Activated T-cell treated with anti-CD3 and anti-CD28 coated beads, Interleukin-2, amount 50 U/mL, for 1 hour (primary cell): ENCODE measurements at places on chromosomes 12 and 14.
A peak's percentile ranks its signal among the peaks of the same experiment; 100 is the strongest.

- no peak for DNase-seq
These were observed 36.5 kb upstream of the DYNC1H1 start for GRCh38 chr14:101927859-101928258.

DNA sequence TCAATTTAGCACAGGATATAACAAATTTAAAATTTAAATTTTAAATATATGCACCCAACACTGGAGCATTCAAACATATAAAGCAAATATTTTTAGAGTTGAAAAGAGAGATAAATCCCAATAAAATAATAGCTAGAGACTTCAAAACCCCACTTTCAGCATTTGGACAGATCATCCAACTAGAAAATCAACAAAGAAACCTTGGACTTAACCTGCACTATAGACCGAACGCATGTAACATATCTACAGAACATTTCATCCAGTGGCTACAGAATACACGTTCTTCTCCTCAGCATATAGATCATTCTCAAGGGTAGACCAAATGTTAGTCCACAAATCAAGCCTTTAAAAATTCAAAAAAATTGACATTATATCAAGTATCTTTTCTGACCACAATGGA lies 64.0 kb downstream of the SPTSSA start:
- DNase-seq, result no peak

DNA sequence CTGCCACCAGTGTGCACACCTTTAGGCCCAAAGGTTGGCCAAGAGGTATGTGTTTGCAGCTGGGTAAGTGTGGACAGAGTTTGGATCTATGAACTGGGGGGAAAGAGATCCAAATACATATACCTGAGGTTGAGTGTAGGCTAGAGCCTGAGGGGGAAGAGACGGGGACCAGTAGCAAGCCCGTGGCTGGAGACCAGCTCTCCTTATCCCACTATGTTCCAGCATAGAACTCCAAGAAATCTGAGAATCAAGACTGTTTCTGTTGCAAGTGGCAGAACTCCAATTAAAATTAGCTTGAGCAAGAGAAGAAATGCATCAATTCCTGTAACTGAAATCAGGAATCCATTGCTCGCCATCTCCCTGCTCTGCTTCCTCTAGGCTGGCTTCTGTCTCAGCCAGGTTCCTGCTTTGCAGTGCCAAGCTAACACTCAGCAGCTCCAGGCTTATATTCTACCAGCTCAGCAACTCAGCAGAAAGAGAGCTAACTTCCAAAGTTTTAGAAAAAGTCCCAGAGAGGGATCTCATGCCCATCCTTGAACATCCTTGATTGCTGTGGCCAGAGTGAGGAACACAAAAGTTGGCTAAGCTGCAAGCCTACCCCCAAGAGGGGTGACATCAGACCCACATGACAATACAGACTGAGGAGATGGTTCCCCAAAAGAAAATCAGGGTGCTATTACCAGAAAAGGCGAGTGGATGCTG lies 1.5 kb upstream of the PCK2 start:
- DNase-seq, result no peak

DNA sequence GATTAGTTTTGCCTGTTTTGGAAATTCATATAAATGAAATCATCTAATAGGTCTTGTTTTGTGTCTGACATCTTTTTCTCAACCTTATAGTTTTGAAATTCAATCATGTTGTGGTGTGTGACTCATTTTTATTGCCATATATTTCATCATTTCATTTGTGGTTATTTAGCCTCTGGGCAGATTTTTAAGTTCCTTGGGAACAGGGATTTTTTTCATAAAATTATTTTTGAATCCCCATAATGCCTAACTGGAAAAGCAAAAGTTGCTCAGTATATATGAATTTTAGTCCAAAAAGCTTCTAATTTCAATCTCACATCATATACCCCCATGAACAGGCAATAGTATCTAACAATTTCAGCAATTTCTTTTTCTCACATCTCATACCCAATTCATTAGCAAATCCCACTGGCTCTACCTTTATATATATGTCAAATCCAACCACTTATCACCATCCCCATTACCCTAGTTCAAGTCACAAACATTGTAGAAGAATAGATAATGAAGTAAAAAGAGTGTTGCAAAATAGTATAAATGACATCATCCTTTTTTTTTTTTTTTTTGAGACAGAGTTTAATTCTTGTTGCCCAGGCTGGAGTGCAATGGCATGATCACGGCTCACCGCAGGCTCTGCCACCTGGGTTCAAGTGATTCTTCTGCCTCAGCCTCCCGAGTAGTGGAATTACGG lies 2.6 kb upstream of the OR6J1 start:
- no peak for DNase-seq

DNA sequence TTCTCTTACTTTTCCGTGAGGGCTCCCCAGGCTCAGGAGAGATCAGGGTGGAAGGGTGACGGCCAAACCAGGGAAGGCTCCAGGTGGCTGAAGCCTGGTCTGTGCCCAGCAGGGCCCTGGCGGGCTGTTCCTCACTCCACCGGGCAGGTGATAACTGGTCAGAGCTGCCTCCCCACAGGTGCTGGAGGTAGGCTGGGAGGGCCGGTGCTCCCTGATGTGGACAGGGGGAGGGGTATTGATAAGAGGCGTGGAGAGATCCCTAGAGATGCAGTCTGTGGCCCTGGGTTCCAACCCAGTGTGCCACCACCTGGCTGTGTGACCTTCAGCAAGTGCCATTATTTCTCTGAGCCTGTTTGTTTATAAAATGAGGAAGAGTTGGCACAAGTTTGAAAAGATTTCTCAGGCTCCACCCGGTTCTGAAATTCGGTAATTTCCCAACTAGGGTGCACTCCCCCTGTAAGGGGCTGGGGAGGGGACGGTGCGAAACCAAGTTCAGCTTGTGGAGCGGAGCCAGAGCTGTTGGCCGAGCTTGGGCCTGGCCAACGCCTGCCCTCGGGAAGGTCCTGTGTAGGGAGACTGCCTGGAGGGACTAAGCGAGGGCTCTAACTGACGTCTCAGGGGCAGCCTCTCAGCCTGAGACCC lies 1.0 kb upstream of the NR4A1 start:
- DNase-seq, result no peak

GRCh38 chr14:68950111-68950510 lies 29.0 kb downstream of the ACTN1 start:
- DNase-seq, result no peak

DNA sequence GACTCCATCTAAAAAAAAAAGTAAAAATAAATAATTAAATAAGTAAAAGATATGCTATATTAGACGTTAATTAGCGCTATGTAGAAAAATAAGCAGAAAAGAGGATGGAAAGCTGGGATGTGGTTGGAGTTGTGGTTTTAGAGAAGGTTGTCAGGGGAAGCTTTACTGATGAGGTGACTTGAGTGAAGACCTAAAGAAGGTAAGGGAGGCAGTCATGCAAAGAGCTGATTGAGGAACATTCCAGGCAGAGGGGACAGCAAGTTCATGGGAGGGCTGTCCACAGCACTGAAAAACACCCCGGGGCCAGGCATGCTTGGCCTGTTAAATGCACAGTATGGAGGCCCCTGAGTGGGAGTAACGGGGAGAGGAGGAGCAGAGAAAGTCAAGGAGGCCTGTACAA lies 15.7 kb downstream of the SMAGP start:
- DNase-seq, result no peak

DNA sequence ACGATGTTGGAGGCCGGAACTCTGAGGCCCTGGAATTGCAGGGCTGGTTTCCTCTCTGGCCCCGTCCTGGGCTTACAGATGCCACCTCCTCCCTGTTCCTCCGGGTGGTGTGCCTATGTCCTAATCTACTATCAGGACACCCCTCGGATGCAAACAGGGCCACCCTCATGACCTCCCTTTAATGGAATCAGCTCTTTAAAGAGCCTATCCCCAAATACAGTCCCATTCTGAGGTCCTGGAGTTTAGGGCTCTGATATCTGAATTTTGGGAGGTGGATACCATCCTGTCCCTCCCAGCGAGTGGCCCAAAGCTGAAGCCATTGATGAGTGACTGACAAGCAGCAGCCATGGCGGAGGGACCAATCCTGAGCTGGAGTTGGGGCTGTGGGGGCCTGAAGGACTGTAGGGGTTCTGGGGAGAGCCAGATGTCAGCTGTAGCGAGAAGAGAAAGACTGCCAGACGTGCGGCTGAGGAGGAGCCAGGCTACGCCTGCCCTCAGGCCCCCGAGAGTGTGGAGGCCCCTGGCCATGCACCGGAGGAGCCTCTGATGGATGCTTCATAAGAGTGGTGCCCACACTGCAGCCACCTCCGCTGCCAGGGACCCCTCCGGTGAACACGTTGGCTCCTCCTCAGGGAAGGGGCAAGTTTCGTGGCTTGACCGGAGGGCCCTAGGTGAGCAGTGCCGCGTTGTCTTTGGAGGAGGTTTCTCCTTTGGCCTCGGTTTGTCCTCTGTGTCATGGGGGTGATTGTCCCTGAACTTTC lies 100.2 kb downstream of the KIF26A start:
- DNase-seq, result peak; percentile 4

- no peak for DNase-seq
These were observed 115.9 kb upstream of the TBX3 start for GRCh38 chr12:114799574-114800487.

DNA sequence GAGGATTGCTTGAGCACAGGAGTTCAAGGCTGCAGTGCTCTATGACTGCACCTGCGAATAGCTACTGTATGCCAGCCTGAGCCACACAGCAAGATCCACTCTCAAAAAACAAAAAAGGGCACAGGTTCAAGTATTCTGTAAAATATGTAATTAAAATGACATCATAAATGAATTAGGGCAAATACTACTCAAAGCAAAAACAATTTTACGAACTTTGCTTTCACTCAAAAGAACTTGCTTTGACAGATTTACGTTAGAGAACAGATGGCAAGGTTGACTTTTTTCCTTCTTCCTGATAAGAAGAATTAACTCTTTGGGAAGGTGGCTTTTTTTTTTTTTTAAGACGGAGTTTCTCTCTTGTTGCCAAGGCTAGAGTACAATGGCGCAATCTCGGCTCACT lies 44.0 kb upstream of the EAPP start:
- DNase-seq, result no peak

DNA sequence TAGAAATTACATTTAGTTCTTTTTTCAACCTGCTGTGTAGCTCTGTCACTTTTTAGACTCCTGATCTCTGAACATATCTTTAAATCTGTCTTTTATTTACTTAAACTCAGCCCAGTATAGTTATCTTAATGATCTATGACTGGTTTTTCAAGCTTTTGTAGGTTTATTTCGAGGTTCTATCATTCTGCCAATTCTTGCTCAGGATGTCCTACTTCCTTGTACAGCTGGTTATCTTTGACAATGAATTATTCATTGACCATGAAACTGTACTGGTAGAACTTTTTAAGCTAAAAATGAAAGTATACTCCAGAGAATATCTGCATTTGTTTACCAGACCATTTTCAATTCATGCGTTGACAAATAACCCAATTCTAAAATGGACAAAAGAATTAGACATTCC lies 37.8 kb downstream of the TC2N start:
- DNase-seq, result no peak

DNA sequence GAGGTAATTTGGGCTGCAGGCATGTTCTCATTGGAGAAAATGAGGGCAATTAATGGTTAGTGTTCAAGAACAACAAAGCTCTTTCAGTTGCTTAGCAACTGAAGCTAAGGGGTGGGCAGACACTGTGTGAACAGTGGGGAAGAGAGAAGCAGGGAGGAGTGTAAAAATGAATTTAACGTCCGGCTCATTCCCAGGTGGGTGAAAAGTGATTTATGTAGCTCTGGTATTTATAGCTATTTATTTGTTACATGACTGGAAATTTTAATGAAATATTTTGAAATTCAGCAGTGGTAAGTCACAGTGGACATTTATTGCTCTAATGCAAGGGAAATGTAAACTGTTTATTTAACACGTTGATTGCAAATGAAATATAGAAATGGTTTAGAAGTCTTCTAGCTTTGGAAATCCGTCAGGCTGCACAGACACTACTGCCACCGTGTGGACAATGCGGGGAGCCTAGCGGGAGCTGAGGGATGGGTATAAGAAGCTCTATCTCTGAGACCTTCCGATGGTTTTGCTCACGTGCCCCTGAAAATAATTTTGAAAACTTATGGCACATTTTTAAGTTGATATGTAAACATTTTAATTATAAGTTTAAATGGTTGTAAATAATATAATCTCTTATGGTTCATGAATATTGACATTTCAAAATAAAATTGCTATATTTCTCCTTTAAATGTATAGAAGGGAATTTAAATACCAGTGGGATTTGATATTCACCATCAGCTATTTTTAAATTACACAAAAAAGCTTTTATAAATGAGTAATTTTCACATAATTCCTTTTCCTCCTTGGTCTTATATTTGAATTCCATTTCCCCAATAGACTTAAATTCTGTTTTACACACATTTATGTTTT lies 54.4 kb downstream of the E2F7 start:
- DNase-seq, result peak; percentile 64

DNA sequence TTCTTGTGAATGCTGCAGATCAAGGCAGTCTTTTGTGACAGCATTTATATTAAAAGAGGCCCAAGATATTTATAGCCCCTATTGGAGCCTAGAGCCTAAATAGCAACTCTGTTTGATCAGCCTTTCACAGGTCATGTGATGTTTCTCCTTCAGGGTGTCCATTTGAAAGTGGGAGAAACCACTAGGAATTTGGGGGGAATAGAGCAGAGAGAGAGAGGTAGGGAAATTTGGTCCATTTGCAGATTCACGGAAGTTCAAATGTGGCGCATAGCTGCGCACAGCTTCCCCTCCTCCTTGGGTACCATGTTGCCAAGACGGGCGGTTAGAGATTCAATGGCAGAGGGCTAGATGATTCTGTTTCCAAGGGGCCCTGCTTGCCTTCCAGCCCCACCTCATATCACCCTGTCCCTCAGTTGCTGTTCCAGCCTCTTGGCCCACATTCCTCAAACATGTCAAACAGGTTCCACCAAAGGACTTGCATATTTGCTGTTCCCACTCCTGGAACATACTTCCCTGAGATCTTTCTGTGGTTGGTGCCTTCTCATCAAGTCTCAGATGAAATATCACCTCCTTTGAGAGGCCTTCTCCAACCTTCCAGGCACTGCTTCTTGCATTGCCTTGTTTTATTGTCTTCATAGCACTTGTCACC lies 220.8 kb downstream of the CHST11 start:
- no peak for DNase-seq

DNA sequence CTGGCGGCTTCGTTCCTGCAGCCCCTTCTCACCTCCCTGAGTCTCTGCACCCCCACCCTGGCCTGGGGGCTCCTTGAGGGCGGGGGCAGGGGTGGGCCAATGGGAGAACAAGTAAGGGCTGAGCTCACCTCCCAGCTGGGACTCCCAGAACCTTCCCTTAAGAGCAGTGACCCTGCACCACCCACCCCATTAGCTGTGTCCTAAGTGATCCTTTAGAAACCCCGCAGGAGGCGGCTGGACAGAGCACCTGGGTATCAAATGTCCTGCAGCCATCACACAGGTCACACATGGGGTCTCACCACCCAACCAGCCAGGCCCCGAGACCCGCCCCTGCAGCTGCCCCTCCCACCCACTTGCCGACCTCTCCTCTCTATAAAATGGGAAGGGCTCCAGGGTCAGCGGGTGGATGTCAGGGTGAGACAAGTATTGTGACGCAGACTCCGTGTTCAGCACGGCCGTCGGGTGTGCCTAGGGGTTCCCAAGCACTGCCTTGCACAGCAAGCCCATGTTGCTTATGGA lies 151.2 kb upstream of the C14orf180 start:
- DNase-seq, result no peak
